Psoas muscle (tissue), 8 donors: ENCODE measurements at places on chromosomes 5 and 9.

GRCh38 chr9:68949271-68950000 is 64.5 kb downstream of the PRKACG start:
- peak; percentile 12 for DNase-seq

GRCh38 chr5:8756498-8757084 is 789.3 kb downstream of the SEMA5A start:
- DNase-seq, result no peak

GRCh38 chr5:173715607-173716006 is 99.2 kb upstream of the BOD1 start:
- no peak for DNase-seq

DNA sequence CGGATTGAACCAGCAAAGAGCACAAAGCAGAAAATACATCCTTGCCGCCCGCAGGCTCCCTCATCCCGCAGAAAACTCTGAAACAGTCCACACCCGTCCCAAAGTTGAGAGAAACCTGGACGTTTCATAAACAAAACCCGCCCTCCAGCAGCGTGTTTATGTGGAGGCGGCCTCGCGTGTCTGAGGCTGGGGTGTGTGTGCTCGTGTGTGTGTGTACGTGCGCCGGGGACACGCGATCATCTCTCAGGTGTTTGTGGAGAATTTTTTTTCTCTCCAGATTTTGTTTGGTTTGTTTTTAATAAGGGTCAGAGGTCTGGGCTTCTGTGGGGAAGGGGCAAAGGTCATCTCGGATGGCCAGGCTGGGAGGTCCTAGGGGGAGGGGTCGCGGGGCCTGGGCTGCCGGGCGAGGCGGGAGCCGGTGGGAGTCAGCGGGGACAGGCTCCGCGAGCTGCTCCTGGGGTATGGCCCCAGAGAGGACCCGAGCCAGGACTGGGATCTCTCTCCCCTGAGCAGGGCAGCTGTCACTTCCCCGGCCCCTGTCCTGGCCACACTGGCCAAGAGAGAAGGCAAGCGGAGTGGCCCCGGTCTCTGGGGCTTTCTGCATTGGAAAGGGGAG is 206.4 kb downstream of the C9orf50 start:
- DNase-seq, result peak; percentile 36

DNA sequence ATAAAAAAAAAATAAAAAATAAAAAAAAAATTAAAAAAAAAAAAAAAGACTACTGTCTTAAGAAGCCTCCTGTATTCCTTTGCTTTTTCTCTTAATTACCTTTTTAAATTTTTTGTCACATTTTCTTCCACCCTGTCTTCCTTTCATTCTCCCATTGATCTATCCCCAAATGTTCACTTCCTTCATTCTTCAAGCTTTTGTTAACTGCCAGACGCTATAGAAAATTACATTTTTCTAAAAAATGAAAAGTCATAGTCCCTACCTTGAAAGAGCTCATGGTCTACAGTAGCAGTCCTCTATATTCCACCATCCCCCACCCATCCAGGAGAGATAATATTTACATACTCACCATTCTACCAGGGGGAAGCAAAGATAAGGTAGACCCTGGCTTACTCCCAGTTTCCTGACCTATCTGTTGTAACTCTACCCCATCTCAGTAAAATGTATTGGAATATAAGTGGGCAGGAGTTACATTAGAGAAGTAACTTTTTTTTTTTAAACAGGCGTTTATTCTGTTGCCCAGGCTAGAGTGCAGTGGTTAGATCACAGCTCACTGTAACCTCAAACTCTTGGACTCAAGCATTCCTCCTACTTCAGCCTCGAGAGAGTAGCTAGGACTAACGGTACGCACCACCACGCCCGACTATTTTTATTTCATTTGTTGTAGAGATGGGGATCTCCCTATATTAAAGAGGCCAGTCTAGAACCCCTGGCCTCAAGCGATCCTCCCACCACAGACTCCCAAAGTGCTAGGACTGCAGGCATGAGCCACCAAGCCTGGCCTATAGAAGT is 3.8 kb upstream of the PRKAA1 start:
- no peak for DNase-seq

GRCh38 chr5:143759396-143760130 is 52.4 kb upstream of the HMHB1 start:
- no peak for DNase-seq

DNA sequence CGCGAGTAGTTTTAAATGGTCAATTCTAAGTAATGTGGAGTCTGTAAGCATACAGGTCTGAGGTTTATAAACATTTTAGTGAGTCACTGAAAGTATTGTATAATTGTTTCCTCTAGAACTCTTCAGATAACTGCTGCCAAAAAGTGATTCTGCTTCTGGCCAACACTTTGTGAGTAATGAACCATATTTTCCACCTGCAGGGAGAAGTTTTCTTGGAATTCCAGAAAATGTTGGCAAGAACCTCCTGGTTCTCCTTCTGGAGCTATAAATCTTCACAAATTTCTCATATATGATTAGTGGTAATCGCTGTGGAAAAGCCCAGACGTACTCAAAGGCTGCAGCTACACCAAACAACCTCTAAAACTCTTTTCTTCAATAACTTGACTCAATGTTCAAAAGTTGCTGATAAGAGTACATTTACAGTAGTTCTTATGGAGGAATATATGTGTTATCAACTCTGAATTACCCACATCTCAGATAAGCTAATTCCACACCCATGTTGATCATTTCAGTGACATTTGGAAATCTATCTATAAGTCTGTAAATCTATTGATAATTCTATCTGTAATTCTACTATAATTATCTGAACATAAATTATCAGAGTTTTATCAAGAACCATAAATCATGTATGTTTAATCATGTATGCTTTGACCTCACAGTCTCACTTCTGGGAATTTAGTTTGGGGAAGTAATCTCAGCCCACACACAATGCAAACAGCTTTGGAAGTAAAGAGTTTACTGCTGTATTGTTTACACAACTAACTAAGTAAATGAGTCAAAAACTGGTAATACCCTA is 74.1 kb downstream of the FNBP1 start:
- DNase-seq, result no peak

DNA sequence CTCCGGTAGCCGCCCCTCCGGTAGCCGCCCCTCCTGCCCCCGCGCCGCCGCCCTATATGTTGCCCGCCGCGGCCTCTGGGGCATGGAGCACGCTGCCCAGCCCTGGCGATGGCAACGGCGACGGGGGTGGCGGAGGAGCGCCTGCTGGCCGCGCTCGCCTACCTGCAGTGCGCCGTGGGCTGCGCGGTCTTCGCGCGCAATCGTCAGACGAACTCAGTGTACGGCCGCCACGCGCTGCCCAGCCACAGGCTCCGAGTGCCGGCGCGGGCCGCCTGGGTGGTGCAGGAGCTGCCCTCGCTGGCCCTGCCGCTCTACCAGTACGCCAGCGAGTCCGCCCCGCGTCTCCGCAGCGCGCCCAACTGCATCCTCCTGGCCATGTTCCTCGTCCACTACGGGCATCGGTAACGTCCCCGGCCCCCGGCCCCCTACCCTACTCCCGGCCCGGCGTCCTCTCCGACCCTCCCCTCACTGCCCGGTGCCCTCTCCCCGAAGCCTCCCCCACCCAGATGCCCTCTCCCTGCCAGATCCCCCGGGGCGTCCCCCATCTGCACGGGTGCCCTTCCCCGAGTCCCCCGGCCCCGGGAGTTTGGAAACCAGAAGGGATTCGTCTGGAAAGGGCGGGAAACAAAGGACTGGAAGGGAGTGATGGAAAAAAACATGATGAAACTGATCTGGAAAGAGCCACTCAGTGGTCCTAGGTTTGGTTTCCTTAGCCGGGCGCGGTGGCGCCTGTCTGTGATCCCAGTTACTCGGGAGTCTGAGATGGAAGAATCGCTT is 417 bp downstream of the SRD5A1 start:
- DNase-seq, result no peak

DNA sequence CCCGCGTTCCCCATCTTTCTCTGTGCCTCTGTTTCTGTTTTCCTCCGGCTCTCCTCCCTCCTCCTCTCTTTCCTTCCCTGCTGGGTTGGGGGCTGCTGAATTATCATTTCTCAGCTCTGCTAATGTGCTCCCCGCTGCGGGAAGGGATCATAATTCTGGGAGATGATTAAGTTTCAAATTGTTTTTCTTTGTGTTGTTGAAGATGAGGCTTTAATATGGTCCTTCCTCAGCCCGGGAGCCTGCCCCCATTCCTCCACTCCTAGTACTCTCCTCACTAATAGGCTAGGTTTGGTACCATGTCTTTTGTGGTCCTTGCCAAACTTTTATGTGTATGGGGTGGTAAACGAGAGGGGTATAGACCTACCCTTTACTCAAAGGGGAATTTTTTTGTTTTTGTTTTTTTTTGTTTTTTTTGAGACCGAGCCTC is 5.7 kb upstream of the PCDH1 start:
- DNase-seq, result no peak

- no peak for DNase-seq
Observed at GRCh38 chr9:108671794-108672193, 184.0 kb downstream of the ACTL7B start.

- no peak for DNase-seq
Observed at GRCh38 chr9:77945798-77946197, 85.8 kb downstream of the GNAQ start.

GRCh38 chr9:132238026-132238972 is 76.4 kb downstream of the NTNG2 start:
- DNase-seq, result no peak

GRCh38 chr5:142896325-142897007 is 126.3 kb downstream of the ARHGAP26 start:
- no peak for DNase-seq

DNA sequence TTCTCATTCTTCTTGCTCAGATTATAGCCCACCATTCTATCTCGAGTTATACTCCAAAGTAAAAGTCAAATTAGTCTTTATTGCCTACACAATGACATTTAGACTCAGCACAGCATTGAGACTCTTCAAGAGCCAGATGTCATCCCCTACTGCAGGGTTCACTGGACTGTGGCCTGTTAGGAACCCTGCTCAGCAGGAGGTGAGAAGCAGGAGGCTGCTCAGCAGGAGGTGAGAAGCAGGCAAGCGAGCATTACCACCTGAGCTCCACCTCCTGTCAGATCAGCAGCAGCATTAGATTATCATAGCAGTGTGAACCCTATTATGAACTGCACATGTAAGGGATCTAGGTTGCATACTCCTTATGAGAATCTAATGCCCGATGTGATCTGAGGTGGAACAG is 12.7 kb upstream of the LIFR start:
- no peak for DNase-seq

- DNase-seq, result no peak
Observed at GRCh38 chr9:21988056-21988990, 5.9 kb downstream of the CDKN2A start.

DNA sequence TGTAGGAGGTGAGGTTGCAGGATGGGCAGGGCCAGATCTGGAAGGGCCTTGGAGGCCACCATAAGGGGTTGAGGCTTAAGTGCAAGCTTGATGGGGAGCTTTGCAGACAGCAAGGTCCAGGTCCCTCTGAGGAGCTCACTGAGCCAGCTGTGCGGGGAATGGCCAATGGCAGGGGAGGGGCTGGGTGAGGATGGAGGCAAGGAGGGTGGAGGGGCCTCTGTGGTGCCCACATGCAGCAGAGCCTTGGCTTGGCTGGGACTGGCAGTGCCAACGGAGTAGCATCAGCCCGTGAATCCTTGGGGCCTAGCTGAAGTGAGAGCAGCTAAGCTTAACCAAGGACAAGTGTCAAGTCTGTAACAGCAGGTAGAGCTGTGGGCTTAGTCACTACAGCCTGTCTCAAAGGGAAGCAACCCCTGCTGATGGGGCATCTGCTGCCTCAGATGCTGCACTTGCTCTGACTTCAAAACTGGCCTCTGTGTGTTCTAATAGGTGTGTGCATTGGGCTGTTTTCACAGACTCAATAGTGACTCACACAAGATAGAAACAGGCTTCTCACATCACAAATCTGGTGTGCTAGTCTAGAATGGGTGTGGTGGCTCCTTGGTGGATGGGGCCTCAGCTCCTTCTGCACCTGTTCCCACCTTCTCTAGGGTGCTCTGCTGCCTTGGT is 16.3 kb downstream of the GALNT12 start:
- DNase-seq, result no peak

GRCh38 chr5:6733411-6734242 is 20.4 kb downstream of the TENT4A start:
- DNase-seq, result no peak

- no peak for DNase-seq
Observed at GRCh38 chr5:14684757-14685156, 20.2 kb downstream of the OTULIN start.

DNA sequence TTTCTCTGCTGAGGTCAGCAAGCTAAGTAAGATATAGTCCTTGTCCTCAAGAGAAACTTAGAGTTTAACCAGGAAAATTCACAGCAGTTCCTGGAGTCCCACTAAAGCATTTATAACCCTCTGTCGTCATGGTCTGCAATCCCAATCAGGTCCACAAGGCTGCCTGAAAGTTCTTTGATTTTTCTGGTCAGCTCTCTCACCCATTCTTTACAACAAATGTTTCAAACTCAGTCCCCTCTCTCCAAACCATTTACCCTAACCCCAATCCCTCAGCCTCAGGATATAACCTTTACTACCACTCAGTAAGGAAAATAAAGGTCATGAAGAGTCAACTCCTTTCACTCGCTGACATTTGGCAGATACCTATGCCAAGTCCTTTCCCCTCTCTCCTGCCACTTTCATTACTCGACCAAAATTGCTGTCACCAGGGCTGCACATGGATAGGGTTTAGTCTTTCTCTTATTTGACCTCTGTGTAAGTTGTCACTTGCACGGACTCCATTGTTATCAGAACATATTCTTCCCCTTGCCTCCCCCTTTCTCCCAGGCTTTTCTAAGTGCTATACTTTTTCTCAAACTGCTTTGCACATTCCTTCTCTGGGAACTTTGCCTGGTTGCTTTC is 936.6 kb downstream of the NR2F1-AS1 start:
- no peak for DNase-seq

GRCh38 chr9:107158321-107158720 is 124.8 kb upstream of the RAD23B start:
- DNase-seq, result no peak

- no peak for DNase-seq
Observed at GRCh38 chr5:158541536-158542297, 558.0 kb downstream of the EBF1 start.

- DNase-seq, result no peak
Observed at GRCh38 chr9:70170151-70170790, 88.5 kb upstream of the SMC5 start.

GRCh38 chr5:143188692-143189091 is 214.8 kb downstream of the NR3C1 start:
- DNase-seq, result no peak
